Hematopoietic multipotent progenitor cell (in vitro differentiated cells): ENCODE measurements at places on chromosomes 12 and 14. TPM values are rescaled to one million over a fixed set of nuclear protein-coding genes. Genes with fewer than 3 reads are reported as not detected.

DNA sequence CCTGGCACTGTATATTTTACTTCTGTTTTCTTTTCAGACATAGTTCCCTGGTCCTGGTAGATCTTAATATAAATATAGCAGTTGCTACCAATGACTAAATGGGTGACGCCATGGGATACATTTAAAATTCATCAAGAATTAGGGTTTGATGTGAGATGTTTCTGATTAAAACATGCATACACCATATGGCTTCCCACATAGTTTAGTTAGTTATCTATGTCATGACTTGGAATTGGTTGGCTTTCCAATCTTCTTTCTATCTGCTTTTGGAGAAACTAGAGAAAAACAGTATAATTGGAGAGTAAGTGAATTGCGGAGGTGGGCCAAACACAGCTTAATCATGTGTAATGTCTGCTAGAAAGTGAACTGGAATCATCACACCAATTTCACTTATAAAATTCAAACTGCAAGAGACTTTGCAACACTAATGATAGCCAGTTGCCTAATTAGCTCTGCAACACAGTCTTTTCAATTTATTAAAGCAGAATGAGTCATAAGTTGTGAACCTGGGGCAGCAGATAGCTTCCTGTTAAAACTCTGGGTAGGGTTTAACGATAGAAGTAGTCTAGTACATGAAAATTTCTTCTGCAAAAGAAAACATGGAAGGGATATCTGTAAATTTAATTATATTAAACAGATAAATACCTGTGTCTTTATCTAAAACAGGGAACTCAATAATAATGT, 295.2 kb downstream of the SLC16A7 start:
- DNase-seq, result no peak

KCNC2 gene
- total RNA-seq, result not detected

- DNase-seq, result no peak
These were observed 153.0 kb downstream of the KIF26A start for GRCh38 chr14:104291123-104292000.

SYNDIG1L gene
- not detected for total RNA-seq

DNA sequence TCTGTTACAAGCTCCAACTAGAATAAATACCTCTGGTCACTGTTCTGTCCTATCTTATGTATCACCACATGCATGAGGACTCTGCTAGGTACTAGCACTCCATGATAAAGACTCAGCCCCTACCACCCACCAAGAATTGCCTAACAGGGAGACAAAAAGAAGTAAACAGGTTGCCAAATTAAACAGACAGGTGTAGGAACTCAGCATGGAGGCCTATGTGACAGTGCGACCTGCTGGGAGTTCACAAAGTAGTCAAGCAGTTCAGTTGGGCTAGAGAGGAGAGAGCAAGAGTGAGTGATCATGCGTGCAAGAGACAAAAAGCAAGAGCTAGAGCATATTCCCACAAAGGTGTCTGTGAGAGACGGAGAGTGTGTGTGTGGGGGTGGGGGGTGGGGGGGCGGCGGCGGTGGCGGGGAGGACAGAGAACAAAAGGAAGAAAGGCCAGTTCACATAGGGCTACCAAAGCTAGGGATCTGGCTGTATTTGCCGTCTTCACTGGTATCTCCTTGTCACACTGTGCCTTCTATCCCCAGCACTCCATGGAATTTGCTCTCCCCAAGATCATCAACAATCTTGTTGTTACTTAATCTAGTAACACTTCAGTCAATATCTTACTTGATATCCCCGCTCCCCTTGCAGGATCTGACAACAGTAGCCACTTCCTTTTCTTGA, 81.2 kb downstream of the SPPL3 start:
- DNase-seq, result no peak
